Brain (organoid and tissue), 16 donors: ENCODE measurements at places on chromosomes 13 and 19.

DNA sequence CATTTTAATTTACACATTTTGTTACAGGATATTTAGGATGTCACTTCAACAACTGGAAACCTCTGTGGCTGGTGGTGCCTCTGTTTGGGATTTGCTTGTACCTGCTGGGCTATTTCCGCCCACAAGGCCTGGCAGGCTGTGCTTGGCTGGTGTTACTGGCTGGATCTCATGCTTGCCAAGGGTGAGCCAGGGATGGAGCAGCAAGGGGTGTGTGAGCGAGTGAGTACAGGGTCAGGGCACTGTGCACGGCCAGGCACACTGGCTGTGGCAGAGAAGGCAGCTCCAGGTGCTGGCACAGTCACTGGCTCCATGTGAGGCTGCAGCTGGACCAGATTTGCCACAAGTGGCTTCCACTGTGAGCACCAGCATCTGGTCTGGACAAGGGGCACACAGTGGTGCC, 1254.8 kb downstream of the SLITRK5 start:
- DNase-seq = no peak

DNA sequence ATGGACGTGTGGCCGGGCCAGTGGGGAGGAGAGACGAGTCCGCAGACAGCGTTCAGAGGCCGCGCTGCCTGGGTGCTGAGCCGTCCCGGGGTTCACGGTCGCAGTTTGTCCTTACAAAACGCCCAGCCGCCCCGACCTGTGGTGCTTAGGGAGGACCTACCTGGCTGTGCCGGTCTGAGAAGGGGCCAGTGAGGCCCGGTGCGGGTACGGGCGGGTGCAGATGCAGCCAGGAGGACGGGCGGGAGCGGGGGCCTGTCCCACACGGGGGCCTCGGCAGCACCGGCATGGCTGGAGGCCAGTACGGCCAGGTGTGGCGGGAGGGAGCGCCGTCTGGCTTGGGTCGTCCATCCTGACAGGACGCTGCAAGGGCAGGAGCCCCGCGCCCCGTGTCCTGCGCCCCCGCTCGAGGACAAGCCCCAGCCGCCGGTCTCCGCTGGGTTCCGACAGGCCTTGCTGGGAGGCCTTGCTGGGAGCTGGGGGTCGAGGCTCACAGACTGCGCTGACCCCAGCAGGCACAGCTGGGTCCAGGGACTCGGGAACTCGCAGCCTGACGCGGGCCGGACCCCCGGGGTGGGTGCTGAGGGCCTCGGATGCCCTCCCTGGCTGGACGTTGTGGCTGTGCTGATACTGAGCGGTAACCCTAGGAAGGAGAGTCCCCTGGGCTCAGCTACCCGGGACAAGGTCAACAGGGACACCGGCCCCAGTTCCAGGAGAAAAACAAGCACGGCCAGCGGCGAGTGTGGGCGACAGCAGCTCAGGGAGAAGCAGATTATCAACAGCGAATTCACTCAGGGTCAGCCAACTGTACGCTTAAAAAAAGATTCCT, 5.3 kb upstream of the PROZ start:
- DNase-seq = no peak

GRCh38 chr13:48624016-48624415, 29.7 kb upstream of the CYSLTR2 start:
- DNase-seq = peak; percentile 24

- no peak for DNase-seq
These were observed 24.5 kb upstream of the ZNF83 start for GRCh38 chr19:52662631-52663030.

GRCh38 chr13:106786006-106786563, 218.1 kb upstream of the ARGLU1 start:
- no peak for DNase-seq

DNA sequence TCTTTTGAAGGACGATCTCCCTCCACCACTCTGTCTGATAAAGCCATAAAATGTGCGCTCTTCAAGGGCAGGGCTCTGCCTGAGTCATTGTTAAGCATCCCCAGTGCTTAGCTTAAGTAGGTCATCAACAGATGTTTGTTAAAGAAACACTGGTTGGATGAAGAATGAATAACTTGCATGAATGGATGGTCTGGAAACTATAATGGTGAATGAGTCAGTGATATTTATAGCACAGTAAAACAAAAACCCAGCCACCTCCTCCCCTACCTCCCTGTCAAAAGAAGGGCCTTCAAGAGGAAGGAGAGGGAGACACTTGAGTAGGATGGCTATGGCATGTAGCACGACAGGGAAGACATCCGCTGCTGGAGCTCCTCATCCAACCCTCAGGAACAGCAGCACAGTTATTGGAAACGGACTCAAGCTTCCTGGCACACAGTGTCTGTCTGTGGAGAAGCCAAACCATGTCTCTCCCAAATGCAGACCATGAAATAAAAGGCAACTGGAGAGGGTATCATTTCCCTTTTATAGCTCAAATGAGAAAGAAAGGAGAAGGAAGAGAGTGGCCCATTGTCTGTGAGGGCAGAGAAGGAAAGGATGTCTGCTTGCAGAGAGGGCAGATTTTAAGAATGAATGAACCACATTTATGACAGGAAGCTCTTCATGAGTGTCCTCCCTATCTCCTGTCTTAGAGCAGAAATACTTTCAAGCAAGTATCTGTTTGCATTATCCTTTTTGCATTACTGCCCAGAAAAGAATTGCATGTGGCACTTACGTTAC, 183.5 kb upstream of the UBL3 start:
- DNase-seq = no peak

DNA sequence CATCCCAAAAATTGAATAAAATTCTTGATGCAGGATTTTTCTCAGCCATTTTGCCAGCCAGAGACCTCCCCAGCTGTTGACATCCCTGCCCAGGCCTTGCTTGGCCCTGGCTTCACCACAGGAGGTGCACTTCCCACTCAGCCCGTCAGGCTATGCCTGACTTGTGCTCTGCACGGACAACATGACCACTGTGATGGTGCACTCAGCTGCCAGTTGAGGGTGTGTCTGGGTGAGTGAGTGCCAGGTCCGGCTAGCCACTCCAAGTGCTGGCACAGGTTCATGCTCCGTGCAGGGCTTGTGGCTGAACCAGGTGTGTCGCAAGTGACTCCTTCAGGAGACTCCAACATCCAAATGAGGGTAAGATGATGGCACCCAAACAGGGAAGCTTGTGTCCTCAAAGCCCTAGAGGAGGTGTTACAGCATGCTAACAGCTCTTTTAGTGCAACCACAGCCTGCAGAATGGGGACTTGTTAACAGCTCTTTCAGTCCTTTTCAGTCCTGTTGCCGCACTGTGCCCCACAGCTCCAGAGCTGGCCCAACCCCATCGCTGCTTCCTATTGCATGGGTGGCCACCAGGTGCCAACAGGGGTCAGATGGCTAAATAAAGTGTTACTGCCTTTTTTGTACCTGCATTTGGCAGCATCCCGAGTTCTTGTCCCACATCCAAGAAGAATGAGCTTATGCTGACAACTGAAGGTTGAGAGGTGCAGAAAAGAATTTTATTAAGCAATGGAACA, 380.7 kb downstream of the SLITRK5 start:
- no peak for DNase-seq

DNA sequence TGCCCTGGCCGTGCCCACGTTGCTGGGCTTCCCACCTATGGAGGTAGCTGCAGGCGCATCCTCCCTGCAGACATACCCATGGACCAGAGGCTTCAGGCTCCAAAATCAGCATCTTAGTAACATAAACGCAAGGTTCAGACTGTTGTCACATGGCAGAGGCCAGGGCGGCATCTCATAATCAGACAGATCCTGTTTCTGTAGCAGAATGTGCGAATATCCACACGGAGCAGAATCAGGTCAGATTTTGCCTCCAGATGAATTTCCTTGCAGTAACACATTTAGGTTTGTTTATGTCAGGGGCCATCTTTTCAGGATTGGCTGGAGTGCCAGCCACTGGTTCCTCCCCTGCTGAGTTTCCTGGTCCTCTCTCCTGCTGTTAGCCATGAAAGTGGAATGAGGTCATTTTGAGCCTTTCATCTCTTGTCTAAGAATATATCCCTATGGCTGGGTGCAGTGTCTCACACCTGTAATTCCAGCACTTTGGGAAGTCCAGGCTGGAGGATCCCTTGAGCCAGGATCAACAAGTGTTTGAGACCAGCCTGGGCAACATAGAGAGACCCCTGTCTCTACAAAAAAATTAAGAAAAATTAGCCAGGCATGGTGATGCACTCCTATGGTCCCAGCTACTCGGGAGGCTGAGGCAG, 20.5 kb downstream of the SMARCA4 start:
- DNase-seq = no peak

GRCh38 chr13:110421061-110421460, 114.0 kb downstream of the COL4A2 start:
- no peak for DNase-seq

GRCh38 chr19:18021121-18021755, 13.3 kb downstream of the ARRDC2 start:
- no peak for DNase-seq

DNA sequence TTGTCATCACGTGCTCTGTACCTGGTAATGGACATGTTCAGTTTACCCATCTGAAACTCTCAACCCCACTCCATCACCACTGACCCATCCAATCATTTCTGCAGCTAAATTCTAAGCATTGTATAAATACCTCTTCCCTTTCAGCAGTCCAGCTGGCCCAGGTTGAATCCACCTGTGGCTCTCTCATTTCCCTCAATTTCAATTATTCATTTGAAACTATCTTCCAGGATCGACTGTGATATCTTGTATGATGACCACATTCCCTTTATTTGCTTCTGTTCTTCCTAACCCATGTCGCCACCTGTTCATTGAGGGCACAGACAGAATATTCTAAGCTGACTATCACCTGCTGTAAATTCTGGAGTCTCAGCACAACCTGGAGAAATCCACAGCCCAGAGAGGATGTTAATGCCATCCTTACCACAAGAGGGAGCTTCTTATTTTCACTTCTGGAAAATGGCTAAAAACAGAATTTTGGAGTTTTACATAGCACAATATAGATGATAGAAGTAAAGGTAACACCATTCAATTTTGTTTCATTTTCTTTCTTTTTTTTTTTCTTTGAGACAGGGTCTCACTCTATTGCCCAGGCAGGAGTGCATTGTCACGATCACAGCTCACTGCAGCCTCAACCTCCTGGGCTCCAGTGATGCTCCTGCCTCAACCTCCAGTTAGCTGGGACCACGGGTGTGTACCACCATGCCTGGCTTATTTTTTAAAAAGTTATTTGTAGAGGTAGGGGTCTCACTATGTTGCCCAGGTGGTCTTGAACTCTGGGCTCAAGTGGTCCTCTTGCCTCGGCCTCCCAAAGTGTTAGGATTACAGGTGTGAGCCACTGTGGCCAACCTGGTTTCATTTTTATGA, 38.6 kb downstream of the ZNF823 start:
- DNase-seq = peak; percentile 41

GRCh38 chr13:106276876-106277275, 258.6 kb downstream of the EFNB2 start:
- no peak for DNase-seq

GRCh38 chr19:1811942-1812425, at the start of gene ATP8B3:
Gene ATP8B3 (minus strand): TSS chr19:1812276. CDS start chr19:1811736, 540 bp downstream.
- no peak for DNase-seq

DNA sequence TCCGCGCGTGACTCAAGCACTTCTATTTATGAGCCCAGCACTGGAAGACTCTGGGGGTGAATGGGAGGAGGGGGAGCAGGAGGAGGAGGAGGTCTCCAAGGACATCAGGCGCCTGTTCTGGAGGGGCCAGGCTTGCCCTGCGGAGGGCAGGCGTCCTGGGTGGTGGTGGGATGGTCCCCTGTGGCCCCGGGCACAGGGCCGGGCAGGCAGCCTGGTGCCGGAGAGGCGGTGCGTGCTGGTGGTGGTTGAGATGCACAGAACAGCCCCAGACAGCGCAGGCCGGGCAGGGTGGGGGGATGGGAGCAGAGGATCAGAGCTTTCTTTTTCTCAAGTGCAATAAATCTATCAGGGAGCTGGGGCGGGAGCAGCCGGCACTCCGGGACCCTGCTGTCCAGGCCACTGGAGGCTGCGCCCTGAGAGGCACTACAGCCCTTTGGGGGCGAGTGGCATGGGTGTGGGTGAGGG, 14.0 kb downstream of the NKPD1 start:
- no peak for DNase-seq

DNA sequence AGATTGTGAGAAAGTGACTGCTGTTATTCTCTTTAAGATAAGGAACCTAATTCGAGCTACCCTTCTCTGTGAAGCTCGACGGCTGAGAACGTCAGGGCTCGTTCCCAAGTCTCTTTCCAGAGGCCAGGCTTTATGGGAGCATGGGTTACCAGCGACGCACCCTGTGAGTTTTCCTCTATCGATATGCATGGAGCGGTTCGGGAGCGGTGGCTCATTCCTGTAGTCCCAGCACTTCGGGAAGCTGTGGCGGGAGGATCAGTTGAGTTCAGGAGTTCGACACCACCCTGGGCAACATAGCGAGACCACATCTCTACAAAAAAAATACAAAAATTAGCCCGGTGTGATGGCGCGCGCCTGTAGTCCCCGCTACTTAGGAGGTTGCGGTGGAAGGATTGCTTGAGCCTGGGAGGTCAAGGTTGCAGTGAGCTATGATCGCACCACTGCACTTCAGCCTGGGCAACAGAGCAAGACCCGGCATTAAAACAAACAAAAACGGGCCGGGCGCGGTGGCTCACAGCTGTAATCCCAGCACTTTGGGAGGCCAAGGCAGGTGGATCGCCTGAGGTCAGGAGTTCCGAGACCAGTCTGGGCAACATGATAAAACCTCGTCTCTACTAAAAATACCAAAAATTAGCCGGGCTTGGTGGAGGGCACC, 681 bp upstream of the ZNF606 start:
- DNase-seq = no peak

DNA sequence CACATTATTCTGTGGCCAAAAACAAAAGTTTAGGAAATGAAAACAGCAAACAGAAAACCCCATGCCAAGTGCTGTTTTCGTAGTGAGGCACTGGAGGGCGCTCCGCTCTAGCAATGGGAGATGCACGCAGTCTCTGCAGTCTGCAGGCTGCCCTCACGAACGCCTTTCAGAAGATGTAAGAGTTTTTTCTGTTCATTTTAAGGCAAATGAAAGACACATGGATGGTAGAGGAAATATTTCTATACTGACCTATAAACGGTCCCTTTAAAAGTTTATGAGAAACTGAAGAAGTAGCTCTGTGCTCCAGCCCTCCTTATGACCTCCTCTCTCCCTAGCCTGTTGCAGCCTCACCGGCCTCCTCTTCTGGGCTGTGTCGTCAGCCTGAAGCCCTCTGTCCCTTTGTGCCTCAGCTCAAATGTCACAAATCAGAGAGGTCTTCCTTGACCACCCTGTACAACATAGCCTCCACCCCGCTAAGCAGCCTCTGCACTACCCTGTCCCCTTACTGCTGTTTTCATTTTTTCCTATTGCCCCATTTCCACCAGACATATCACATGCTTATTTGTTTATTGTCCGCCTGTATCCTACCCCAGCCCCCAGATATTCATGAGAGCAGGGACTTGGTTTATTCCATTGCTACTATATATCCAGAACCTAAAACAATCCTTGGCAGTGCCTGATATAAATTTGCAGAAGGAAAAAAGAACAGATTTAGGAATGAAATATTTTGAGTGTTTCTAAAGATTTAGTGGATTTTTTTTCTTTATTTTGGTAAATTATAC, 116.4 kb downstream of the TM9SF2 start:
- DNase-seq = peak; percentile 60

- DNase-seq = no peak
These were observed 1.5 kb downstream of the RNF225 start for GRCh38 chr19:58396691-58397532.
